ENCODE measurements at places on chromosomes 6 and 20.

DNA sequence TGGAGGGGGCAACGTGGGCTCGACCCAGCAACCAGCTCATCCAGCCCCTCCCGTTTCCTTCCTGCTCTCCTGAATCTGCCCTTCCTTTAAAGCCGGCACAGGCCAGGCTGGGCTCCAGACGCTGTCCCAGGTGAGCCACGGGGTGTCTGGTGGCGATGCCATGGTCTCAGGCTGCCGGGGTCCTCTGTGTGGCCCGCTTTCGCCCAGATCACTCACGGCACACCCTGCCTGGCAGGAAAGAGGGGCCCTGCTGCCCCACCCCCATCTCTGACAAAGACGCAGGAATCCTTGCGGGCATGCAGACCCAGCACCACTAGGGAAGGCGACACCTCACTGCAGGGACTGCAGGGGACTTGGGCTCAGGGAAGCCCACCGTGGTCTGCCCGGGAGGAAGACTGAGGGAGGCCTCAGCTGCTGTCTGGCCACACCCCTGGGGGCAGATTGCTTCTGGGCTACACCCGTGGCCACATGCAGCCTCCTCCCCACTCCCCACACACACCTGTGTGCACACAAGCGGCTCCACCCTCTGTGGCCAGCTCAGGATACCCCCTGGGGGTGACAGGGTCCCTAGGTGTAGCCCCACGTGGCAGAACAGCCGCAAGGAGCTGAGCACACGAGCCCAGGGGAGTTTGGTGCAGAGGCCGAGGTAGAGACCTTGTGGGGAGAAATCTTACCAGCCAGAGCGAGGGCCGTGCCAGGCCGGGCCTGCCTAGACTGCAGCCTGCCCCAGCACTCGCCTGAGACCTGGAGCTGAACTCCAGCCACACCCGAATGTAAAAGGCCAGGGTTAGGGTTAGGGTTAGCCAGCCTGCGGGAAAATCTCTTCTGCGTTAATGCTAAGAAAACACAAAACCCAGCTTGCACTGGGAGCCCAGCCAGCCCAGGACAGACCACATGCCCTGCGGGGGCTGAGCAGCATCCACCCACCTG is 104.6 kb downstream of the DLL1 start:
- DNase-seq, result no peak

- DNase-seq, result no peak
Measured at GRCh38 chr6:123352279-123352678, 284.5 kb downstream of the TRDN start.

DNA sequence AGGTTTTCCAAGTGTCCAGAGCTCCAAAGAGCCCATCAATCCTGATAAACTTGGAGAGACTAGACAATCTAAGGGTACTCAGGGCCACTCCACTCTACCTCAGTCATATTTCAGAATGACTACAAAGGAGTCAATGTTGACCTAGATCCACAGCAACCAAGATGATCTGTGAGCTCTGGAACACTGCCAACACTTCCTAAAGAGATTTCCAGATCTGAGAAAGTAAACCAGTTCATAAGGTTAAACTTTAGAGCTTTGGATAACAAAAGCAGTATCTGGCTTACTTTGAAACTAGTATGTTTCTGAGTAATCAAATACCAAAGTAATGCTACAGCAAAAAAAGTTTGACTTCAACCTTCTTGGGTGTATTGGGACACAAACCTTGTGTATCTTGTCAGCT is 122.7 kb downstream of the BTBD9 start:
- DNase-seq, result no peak

GRCh38 chr6:79544299-79544927 is 7.2 kb upstream of the LCA5 start:
- no peak for DNase-seq

GRCh38 chr6:30881392-30882203 is 2.7 kb upstream of the DDR1 start:
- DNase-seq, result no peak

GRCh38 chr20:52071136-52071535 is 120.4 kb downstream of the ZFP64 start:
- no peak for DNase-seq

- DNase-seq, result no peak
Measured at GRCh38 chr6:95413789-95414188, 163.5 kb upstream of the MANEA start.

GRCh38 chr20:49880177-49880576 is 35.2 kb downstream of the SPATA2 start:
- DNase-seq, result no peak

DNA sequence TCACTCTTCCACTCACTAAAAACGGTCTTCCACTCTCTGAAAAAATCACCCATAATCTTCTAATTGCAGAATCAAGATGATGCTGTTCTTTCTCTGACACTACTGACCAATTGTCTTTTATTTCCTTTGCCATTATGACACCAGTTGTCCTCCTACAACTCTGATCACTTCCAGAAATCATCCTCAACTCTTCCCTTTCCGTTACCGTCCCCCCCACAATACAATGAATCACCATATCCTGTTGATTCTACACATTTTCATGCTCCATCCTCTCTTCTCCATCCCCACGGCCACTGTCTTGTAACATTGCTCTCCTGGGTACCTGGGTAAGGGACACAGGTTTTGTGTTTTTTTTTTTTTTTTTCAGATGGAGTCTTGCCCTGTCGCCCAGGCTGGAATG is 2.5 kb upstream of the PPP2R5D start:
- DNase-seq, result no peak

DNA sequence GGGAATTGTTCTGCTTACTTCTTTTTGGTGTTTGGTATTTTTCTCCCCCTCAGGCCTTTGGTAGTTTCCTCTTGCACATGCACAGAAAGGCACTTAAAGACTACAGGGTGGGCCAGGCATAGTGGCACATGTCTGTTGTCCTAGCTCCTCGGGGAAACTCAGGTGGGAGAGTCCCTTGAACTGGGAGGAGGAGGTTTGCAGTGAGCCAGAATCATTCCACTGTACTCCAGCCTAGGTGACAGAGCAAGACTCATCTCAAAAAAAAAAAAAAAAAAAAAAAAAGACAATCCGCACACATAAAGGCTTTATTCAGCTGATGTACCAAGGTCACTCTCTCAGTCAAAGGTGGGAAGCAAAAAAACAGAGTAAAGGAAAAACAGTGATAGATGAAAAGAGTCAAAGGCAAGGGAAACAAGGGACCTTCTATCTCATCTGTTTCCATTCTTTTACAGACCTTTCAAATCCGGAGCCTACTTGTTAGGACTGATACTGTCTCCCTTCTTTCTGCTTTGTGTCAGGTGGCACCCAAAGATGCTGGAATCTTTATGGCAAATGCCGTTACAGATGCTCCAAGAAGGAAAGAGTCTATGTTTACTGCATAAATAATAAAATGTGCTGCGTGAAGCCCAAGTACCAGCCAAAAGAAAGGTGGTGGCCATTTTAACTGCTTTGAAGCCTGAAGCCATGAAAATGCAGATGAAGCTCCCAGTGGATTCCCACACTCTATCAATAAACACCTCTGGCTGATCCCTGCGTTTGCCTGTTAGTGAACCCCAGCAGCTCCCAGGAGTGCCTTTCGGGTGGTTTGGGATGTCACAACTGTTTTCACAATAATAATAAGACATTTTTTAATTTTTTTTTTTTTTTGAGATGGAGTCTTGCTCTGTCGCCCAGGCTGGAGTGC is 9.3 kb downstream of the DEFB123 start:
- DNase-seq, result no peak

DNA sequence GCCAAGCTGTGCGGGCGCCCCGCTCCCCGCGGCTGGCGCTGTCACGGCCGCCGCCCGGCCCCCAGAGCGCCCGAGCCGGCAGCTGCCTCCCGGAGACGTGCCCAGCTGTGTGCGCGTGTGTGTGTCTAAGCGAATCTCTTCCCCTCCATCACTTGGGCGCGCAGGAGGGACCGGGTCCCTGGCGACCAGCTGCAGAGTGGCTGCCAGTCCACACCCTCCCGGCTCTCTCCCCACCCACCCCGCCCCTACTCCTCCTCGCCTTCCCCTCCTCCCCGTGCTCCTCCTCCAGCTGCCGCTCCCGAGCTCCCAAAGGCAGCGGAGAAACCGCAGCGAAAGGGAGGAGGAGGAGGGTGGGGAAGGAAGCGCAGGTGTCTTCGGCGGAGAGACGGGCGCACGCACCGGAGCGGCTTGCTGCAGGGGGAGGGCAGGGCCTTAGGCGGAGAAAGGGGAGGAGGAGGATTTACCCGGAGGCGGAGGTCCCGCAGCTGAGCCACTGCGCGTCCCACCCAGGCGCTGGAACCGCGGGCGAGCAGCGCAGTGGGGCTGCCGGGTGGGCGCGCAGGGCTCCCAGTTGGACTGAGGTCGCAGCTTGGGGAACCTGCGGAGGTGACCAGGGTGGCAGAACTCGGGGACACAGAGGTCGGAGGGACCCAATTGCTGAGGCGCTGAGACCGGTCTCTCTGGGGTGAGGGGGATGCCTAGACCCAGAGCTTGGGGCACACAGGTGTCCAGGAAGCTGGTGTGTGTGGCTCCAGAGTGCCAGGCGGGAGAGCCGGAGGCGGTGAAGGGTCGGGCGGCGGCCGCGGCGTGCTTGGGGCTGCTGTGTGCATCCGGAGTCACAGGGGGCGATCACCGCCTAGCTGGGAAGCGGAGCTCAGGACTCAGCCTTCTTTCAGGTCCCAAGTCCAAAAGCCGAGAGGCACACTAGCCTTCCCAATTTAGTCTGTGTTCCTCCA is at the start of gene HS3ST5:
Gene HS3ST5 (minus strand): TSS at position 198 of the 956 bp plus-strand sequence. CDS start 280,178 bp downstream, outside the sequence.
- no peak for DNase-seq

GRCh38 chr6:108807928-108808327 is 40.3 kb upstream of the ARMC2 start:
- no peak for DNase-seq

GRCh38 chr6:119162134-119162775 is 83.8 kb upstream of the FAM184A start:
- no peak for DNase-seq

GRCh38 chr20:61767761-61768494 is 297.8 kb downstream of the TAF4 start:
- DNase-seq, result no peak

Measured in effector CD4-positive, alpha-beta T cell (primary cell).